ENCODE measurements at places on chromosomes 4 and X. TPM values are rescaled to one million over a fixed set of nuclear protein-coding genes. Genes with fewer than 3 reads are reported as not detected.

The MECP2 gene
- total RNA-seq = 50.8 TPM

GRCh38 chrX:38293741-38294140 is 33.6 kb downstream of the RPGR start:
- no peak overlapping the region for H3K27ac ChIP-seq
- H3K4me3 ChIP-seq = no peak overlapping the region
- no peaks in the 10 kb centered on the region for H3K36me3 ChIP-seq
- no peaks in the 10 kb centered on the region for H3K27me3 ChIP-seq
- no peaks in the 10 kb centered on the region for H3K4me1 ChIP-seq
- no peak for DNase-seq

- H3K4me3 ChIP-seq = peak overlapping the region; percentile 98
- peaks cover 53% of the 10 kb centered on the region for H3K4me1 ChIP-seq
Observed at GRCh38 chr4:56976837-56977320, 527 bp downstream of the NOA1 start.

The TMEM271 gene
- total RNA-seq = not detected

The SLC4A4 gene
- total RNA-seq = 0.43 TPM

GRCh38 chr4:865121-865465 is 39.2 kb upstream of the CPLX1 start:
- DNase-seq = no peak
- no peaks in the 10 kb centered on the region for H3K4me1 ChIP-seq
- no peak overlapping the region for H3K4me3 ChIP-seq
- H3K27ac ChIP-seq = no peak overlapping the region
- H3K36me3 ChIP-seq = peaks cover 34% of the 10 kb centered on the region
- H3K27me3 ChIP-seq = no peaks in the 10 kb centered on the region

- H3K4me1 ChIP-seq = peaks cover 16% of the 10 kb centered on the region
- no peak overlapping the region for H3K4me3 ChIP-seq
- H3K27me3 ChIP-seq = no peaks in the 10 kb centered on the region
Observed at GRCh38 chrX:21586001-21586400, 72.1 kb downstream of the KLHL34 start.

DNA sequence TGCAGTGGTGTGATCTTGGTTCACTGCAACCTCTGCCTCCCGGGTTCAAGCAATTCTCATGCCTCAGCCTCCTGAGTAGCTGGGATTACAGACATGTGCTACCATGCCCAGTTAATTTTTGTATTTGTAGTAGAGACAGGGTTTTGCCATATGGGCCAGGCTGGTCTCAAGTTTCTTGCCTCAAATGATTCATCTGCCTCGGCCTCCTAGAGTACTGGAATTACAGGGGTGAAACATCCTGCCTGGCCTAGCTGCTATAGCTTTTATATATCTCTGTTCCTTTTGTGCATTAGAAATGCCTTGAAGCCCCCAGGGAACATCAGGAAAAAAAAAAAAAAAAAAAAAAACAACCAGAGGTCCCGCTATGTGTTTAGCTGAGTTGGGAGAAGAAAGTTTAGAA is 34.8 kb downstream of the UBE2K start:
- H3K36me3 ChIP-seq = peaks cover 3% of the 10 kb centered on the region
- H3K27ac ChIP-seq = no peak overlapping the region
- peaks cover 20% of the 10 kb centered on the region for H3K4me1 ChIP-seq
- DNase-seq = peak; percentile 26

DNA sequence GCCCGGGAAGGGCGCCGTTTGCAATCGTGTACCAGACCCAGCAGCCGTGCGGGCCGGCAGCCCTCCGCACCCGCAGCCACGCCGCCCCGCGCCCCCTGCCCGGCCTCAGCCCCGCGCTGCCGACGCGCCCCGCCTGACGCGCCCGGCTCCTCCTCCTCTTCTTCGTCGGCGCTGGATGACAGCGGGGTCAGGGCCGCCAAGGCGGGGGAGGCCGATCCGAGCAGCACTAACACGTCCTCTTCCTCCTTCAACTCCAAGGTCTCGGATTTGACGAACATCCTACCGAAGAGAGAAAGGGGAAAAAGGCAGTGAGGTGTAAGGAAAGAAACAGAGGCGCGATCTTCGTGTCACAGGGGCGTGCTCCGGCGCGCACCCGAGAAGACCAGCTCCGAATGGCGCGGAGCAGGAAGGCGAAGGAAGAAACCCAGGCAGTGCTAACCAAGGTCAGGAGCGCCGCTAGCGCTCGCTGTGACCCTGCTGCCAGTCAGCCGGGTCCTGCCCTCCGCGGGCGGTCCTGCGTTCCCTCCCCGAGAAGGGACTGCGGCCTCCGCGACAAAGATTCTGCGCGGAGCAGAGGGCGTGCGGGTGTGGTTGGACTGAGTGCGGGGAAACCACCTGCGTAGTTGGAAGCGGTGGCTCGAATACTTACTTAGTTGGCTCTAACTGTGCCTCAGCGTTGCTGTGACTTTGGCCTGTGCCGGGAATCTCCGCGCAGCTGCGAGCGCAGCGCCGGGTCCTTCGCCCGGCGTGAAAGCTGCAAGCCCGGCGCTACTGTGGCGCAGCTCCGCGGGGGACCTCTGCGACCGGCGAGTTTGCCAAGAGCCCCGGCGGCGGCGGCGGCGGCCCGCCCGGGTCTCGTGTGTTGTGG is 548 bp downstream of the NEUROG2 start:
- no peak overlapping the region for H3K27ac ChIP-seq
- H3K27me3 ChIP-seq = peaks cover 85% of the 10 kb centered on the region
- peaks cover 5% of the 10 kb centered on the region for H3K36me3 ChIP-seq
- DNase-seq = peak; percentile 67

GRCh38 chr4:94564252-94564651 is 112.5 kb downstream of the PDLIM5 start:
- H3K27ac ChIP-seq = no peak overlapping the region
- peaks cover 8% of the 10 kb centered on the region for H3K4me1 ChIP-seq
- no peak for DNase-seq
- H3K27me3 ChIP-seq = no peaks in the 10 kb centered on the region

The STS gene
- 0.81 TPM for total RNA-seq

DNA sequence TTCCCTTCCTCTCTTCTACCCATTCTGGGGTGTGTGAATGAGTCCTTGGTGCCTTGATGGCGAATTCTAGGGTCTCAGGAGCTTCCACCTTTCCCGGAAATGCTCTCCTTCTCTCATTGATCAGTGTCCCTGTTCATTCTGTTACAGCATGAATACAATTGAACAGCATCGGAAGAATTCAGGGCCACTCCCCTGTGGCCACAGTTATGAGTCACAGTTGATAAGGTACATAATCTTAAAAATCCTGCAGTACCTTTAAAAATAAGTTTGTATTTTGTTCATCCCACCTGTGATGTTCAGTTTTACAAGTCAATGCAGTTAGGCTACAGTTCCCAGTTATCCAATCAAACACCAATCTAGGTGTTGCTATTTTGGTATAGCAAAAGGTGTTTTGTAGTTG is 47.3 kb upstream of the FAM9A start:
- no peak overlapping the region for H3K4me3 ChIP-seq
- peaks cover 5% of the 10 kb centered on the region for H3K27me3 ChIP-seq
- no peaks in the 10 kb centered on the region for H3K4me1 ChIP-seq
- H3K36me3 ChIP-seq = no peaks in the 10 kb centered on the region
- no peak for DNase-seq

GRCh38 chr4:156615066-156615531 is 356.5 kb downstream of the PDGFC start:
- H3K4me1 ChIP-seq = no peaks in the 10 kb centered on the region
- no peaks in the 10 kb centered on the region for H3K27me3 ChIP-seq
- H3K4me3 ChIP-seq = no peak overlapping the region
- no peak for DNase-seq

Measured in activated CD4-positive, alpha-beta memory T cell treated with anti-CD3 and anti-CD28 coated beads for 36 hours (primary cell).